ENCODE measurements at places on chromosomes 7 and 10. TPM values are rescaled to one million over a fixed set of nuclear protein-coding genes. Genes with fewer than 3 reads are reported as not detected.

The TSC22D4 gene
- total RNA-seq = 63.5 TPM

The TUBAL3 gene
- 0.07 TPM for total RNA-seq

The UCMA gene
- total RNA-seq = not detected

The RARRES2 gene
- total RNA-seq = not detected

The HSPA12A gene
- 0.05 TPM for total RNA-seq

The DGKI gene
- total RNA-seq = 0.20 TPM

The WEE2 gene
- not detected for total RNA-seq

The CFAP46 gene
- total RNA-seq = 0.25 TPM

The CNPY1 gene
- total RNA-seq = not detected

The HOXA1 gene
- 2.3 TPM for total RNA-seq

The BAIAP2L1 gene
- 2.4 TPM for total RNA-seq

The C10orf62 gene
- total RNA-seq = not detected

The CCL26 gene
- total RNA-seq = not detected

The RPA3 gene
- total RNA-seq = 30.0 TPM

The TEX47 gene
- not detected for total RNA-seq

The LRMDA gene
- total RNA-seq = 13.7 TPM

The FBH1 gene
- total RNA-seq = 58.6 TPM

The DLG5 gene
- 2.8 TPM for total RNA-seq

The SUV39H2 gene
- total RNA-seq = 18.3 TPM

Measured in mammary microvascular endothelial cell (primary cell).